Endothelial cell (in vitro differentiated cells): ENCODE measurements at places on chromosomes 12 and 14.

DNA sequence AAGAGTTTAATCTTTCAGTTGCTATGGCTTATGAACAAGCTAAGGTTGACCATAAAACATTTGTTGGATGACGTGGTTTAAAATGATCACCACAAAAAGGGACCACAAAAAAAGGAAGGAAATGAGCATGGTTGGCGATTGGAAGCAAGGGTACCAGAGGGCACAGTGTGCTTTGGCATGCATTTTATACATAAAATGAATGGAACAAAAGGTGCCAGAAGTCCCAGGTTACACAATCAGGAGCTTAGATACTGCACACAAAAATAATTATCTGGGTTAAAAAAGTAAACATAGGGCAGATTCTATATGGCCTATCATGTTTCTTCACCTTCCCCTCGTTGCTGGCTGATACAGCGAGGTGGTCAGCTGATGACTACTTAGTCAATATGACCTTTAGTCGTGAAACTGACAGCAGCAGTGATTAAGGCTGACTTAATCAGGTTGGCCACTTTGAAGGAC is 50.7 kb downstream of the ZC3H14 start:
- DNase-seq, result no peak

- no peak for DNase-seq
These were observed 171.4 kb downstream of the TMTC3 start for GRCh38 chr12:88313554-88313953.

DNA sequence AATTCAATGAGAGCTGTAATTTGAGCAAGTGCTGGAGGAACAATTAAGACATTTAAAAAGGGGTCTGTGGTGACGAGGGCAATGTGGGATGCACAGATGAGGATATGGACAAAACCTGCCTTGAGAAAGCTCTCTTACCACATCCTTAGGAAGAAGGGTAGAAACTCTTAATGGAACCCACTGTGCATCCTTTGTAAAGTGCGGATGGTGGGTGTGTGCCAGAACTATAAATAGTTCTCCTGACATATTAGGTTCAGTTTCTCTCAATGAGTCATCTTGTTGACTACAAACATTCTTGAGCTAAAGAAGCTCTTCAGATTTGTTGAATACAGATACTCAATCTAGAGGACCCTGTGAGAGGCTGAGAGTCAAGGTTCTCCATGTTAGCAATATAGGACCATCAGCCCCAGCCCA is 106.1 kb upstream of the ANO4 start:
- no peak for DNase-seq

GRCh38 chr12:14219156-14219555 is 146.3 kb upstream of the ATF7IP start:
- no peak for DNase-seq

GRCh38 chr14:90496379-90496778 is 99.5 kb downstream of the CALM1 start:
- no peak for DNase-seq

DNA sequence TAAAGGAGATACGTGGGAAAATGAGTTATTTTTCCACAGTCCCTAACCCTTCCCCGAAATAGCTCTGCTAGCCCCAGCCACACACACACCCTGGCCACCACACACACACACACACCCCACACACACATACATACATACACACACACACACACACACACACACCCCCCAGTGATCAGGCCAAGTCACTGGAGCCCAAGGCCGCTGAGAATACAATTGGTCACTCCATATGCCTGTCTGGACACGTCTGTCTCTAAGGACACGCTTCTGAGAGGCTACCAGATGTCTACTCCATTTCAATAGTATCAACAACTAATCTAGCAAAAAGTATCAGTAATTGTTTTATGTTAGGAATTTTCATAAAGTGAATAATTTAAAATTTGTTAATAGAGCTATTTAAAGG is 13.0 kb upstream of the DIABLO start:
- DNase-seq, result no peak

DNA sequence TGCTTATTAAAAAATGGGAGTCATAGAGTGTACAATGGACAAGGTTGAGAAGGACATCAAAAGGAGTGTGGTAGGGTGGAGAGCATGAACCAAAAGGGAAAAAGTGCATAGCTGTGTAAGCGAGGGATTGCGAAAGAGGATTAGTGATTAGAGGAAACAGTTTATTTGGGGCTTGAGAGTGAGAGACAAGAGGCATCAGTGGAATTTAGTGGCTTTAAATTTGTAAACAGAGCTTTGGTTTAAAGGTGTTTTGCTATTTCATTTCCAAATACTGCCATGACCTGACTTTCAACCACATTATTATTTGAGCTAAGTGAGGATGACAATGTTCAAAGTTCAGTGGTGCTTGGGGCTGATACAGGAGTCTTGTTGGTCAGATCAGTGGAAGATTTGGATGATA is 53.4 kb downstream of the SLC16A7 start:
- DNase-seq, result no peak

DNA sequence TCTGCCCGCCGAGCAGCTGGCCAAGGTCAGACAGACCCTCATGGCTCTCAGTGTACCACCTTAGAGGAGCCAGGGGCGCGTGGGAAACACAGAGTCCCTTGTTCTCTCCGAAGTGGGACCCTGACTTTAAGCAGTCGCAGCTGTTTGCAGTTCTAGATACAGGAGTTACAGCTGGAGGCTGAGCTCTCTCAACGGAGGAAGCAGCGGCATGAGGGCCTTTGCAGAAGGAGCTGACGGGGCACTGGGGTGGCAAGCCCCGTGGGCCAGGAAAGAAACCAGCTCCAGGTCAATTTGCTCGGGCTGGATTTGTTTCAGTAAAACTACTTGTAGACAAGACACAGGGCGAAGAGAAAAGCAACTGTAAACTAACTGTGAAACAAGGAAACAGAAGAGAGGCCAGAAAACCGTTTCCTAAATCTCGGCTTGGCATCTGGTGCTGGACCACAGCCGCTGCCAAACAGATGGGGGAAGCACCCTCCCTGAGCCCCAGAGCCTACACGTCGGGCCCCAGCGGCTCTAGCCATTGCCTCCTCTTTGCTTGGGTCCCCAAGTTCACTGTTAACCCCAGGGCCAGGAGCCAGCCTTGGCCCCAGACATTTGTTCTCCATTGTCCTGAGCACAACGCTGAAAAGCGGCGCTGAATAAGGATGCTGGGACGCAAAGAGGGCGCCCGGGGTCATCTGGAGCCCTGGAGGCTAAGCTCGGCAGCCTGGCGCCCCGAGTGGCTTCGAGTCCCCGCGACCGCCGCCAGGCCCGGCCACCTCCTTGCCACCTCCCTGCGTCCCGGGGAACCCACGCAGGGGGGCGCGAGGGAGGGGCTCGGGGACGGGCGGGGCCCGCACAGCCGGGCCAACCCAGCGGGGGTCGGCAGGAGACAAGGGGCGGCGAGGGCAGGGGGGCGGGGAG is 914 bp upstream of the PACS2 start:
- DNase-seq, result peak; percentile 40

- no peak for DNase-seq
These were observed 34.1 kb downstream of the MDM2 start for GRCh38 chr12:68842123-68842522.

- no peak for DNase-seq
These were observed 7.8 kb upstream of the ART4 start for GRCh38 chr12:14850929-14851663.

- no peak for DNase-seq
These were observed 404.4 kb upstream of the MGAT4C start for GRCh38 chr12:86660488-86661147.

DNA sequence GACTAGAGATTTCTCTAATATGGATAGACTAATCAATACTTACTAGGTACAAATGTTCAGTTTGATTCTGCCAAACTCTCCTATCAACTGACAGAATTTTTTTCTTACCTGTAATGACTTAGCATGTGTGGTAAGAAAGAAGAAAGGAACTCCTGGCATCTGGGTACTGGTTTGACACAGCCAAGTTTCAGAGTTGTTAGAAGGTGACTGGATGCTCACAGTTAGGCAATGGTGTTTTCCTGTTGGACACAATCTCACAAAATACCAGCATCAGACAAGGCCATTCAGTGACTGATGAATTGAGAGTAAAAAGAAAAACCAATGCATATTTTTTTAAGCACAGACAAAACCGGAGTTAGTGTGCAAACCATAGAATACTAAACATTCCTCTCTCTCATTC is 4.2 kb downstream of the MUCL1 start:
- DNase-seq, result no peak

DNA sequence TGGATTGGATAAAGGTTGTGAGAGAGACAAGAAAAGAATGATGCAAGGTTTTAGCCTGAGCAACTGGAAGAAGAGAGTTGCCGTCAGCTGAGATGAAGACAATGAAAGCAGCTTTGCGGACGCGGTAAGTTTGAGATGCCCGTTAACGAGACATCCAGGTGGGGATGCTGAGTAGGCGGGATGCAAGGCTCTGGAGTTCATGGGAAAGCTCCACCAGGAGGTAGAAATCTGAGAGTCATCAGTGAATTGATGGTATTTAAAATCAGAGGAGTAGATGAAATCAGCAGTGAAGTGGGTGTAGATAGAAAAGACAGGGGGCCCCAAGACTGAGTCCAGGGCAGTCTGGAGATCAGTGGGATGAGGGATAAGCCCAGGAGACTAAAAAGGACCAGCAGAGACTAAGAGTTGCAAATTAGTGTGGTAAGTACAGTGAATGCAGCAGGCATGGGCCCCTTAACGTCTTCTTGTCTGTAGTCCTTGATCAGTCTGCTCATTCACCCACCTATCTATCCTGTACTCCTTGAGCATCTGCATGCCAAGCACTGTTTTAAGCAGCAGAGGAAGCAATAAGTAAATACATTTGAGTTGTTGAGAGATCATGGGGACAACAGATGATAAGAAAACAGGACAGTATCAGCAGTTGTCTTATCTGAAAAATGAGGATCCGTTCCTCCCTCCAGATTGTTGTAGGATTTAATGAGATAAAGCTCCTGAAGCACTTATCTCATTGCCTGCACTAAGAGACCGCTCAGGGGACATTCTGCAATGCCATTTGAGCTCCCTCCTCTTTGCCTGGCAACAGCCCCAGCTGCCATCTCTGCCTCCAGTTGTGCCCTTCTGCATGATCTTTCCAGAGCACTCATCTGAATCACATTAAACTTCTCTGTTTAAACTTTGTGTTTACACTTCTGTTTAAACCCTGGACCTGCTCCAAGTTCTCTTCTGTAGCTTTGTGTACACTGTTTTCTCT is 91.5 kb downstream of the APAF1 start:
- no peak for DNase-seq

DNA sequence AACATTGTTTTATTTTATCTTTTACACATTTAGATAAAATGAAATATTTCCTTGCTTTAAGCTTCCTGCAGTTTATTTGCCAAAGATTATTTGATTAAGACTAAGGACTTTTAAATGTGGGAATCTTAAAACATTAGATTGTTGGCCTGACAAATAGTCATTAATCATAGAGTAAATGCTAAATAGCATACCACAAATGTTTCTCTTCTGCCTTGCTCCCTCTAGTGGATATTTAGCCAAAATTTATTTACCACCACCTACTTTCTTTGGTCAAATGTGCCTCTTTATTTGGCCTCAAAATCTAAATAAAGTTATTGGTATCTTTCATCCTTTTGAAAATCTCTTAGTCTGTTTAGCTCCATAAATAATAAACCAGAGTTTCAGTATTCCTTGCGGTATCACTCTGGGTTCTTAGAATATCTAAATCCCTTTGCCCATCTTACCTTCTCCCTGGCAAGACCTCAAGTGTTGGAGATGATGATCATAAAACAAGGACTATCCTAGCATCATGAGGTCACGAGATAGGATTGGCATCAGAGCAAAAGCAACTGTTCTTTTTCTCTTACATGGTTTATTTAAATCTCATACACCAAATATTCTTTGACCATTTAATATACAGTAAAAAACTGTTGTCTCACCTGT is 150.6 kb upstream of the AEBP2 start:
- no peak for DNase-seq

GRCh38 chr12:110073049-110073831 is 24.9 kb upstream of the C12orf76 start:
- no peak for DNase-seq

DNA sequence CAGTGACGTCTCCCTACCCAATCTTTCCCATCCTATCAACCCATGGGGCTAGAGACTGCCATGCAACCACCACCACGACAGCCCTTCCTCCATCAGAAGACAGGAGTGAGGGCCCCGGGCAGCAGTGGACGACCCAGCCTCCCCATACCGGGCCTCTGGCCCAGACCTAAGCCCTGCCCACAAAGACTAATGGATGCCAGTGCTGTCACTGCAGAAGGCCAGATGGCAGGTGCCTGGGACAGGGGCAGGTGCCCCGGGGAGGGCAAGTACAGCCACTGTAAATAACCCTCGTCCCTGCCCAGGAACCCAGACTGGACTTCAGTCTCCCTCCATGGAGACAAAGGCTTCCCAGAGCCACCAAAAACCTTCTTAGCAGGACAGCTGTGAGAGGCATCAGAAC is 20.3 kb upstream of the HSPB8 start:
- DNase-seq, result no peak

- DNase-seq, result no peak
These were observed 5.5 kb upstream of the ITPK1 start for GRCh38 chr14:93121030-93121834.

- no peak for DNase-seq
These were observed 65.6 kb downstream of the PPP2R5E start for GRCh38 chr14:63477556-63477955.

DNA sequence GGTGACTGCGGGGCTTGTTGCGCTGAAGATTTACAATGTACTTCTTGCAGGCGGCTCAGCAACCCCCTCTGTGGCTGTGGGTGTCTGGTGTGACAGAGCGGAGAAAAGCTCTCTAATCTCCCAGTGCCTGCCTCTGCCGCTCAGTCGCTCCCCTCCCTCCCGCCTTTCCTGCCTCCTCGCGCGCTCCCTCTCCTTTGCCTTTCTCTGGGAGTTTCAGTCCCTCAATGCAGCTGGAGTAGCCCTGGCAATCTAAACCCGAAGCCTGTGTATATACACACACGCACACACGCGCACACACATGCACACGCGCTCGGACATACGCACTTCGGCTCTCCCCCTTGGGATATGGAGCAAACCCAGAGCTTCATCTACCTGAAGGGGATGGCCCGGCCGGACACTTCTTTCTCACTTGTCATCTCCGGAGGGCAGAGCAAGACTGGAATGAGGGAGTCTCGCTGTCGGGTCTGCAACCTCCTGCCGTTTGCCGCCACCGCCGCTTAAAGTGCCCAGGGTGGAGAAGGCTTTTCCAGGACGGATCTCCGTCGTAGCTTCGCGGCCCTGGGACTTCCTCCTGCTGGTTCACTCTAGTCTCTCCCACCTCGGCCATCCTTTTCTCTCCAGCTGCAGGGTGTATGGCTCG is 599 bp upstream of the TRHDE start:
- peak; percentile 56 for DNase-seq

DNA sequence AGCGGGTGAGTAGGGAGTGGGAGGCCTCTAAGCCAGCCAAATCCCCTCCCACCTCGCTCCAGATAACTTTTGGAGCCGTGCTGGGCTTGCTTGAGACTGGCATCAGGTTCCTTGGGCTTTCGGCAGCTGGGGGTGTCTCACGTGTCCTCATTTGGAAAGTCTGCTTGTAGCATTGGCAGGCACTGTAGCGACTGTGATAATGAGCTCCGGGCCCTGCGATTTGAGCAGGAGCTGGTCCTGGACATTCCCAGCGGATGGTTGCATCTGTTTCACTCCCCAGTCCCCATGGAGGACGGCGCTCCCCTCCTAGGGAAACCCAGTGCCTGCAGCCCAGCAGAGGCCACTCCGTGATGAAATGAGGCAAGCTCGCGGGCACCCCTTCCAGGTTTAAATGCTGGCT is 49.4 kb downstream of the DGLUCY start:
- no peak for DNase-seq

- no peak for DNase-seq
These were observed 42.1 kb upstream of the CHGA start for GRCh38 chr14:92880851-92881250.

- no peak for DNase-seq
These were observed 442.8 kb upstream of the FBXO33 start for GRCh38 chr14:39875028-39875427.

- no peak for DNase-seq
These were observed 85.0 kb downstream of the PAPOLA start for GRCh38 chr14:96586921-96587822.
